Vein endothelial cell (primary cell): ENCODE measurements at places on chromosomes 13 and 19. TPM values are rescaled to one million over a fixed set of nuclear protein-coding genes. Genes with fewer than 3 reads are reported as not detected.

The OR7A5 gene
- not detected in 2 replicates for total RNA-seq

The TIMM29 gene
- total RNA-seq: 31.0 and 36.3 TPM in 2 replicates

The PNMA8A gene
- under 0.01 and 0.10 TPM in 2 replicates for total RNA-seq

The CDC42EP5 gene
- total RNA-seq: 69.1 and 109 TPM in 2 replicates

The CPT1C gene
- 22.9 and 25.0 TPM in 2 replicates for total RNA-seq

The ZNF497 gene
- total RNA-seq: 0.76 and 0.98 TPM in 2 replicates

The ZNF442 gene
- 0.65 and 1.5 TPM in 2 replicates for total RNA-seq

The RASAL3 gene
- 21.1 and 38.5 TPM in 2 replicates for total RNA-seq

The SMIM24 gene
- total RNA-seq: 0.33 TPM in 1 of 2 replicates, not detected in the other
